Fibroblast of lung (primary cell): ENCODE measurements at places on chromosomes 1 and 21.

DNA sequence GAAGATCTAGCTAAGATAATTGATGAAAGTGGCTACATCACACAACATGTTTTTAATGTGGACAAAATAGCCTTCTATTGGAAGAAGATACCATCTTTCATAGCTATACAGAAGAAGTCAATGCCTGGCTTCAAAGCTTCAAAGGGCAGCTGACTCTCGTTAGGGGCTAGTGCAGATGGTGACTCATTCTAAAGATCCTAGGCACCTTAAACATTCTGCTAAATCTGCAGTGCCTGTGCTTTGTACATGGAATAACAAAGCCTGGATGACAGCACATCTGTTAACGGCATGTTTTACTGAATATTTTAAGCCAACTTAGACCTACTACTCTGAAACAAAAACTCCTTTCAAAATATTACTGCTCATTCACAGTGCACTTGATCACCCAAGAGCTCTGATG, 65.6 kb upstream of the USP24 start:
- DNase-seq, result peak; percentile 26

- no peak for DNase-seq
Measured at GRCh38 chr1:109803901-109804331, 40.2 kb upstream of the EPS8L3 start.

- DNase-seq, result no peak
Measured at GRCh38 chr1:177435364-177435763, 264.6 kb downstream of the BRINP2 start.

GRCh38 chr1:211902624-211903291, 72.2 kb upstream of the LPGAT1 start:
- no peak for DNase-seq

GRCh38 chr1:5951846-5952410, 40.3 kb downstream of the NPHP4 start:
- no peak for DNase-seq

GRCh38 chr1:2414297-2414958, 2.1 kb upstream of the PEX10 start:
- DNase-seq, result peak; percentile 53

DNA sequence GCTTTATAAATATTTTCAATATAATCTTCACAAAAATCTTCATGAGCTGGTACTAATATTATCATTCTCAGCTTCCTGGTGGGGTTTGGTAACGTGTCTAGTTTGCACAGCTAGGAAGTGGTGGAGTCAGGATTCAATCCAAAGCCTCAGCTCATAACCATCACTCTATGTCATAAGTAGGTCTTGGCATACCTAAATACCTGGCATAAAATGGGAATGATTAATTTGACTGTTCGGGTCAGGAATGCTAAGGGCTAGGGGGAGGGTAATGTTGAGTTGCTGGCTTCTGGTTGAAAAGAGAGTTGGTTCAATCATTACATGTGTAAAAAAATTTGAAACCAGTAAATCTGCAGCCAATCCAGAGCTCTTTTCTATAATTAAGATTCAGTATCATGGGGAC, 5.6 kb upstream of the SAMSN1 start:
- DNase-seq, result no peak

- no peak for DNase-seq
Measured at GRCh38 chr1:166924823-166925541, 48.9 kb upstream of the TADA1 start.

DNA sequence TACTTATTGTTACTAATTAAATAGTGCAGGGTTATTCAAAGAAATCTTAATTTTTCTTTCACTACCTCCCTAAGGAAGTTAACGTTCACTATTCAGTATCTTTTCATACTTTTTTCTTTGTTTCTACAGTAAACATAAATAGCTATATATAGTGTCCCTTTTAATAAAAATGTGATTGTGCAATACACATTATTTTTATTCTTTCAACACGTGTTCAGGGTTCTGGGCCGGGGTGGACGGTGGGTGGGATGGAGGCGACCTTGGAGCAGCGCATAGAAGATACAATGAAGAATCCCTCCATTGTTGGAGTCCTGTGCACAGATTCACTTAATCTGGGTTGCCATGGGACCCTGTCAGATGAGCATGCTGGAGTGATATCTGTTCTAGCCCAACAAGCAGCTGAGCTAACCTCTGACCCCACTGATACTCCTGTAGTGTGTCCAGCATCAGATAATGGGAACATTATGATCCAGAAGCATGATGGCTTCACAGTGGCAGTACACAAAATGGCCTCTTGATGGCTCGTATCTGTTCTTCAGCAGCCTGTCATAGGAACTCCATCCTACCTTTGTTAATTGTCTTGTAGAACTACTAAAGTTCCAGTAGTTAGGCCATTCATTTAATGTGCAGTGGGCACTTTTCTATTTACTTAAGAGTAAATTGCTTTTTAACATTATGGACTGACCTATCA, 155.9 kb upstream of the L1TD1 start:
- DNase-seq, result no peak
